Stimulated activated CD8-positive, alpha-beta memory T cell treated with anti-CD3 and anti-CD28 coated beads, Interleukin-4, amount 100 ng/mL, for 4 hours (primary cell): ENCODE measurements at places on chromosomes 2 and 18.

GRCh38 chr2:116586328-116586689, 1228.2 kb upstream of the DDX18 start:
- DNase-seq, result no peak

- DNase-seq, result no peak
Observed at GRCh38 chr2:3125001-3125760, 252.4 kb downstream of the EIPR1 start.

GRCh38 chr2:105607920-105608504, 136.7 kb upstream of the NCK2 start:
- DNase-seq, result no peak

GRCh38 chr2:153575171-153575853, 96.8 kb upstream of the RPRM start:
- DNase-seq, result no peak

- no peak for DNase-seq
Observed at GRCh38 chr2:206993396-206993911, 54.1 kb downstream of the CPO start.

- DNase-seq, result no peak
Observed at GRCh38 chr2:19038071-19039015, 320.1 kb downstream of the OSR1 start.

- DNase-seq, result no peak
Observed at GRCh38 chr2:101830146-101830545, 132.6 kb downstream of the MAP4K4 start.

DNA sequence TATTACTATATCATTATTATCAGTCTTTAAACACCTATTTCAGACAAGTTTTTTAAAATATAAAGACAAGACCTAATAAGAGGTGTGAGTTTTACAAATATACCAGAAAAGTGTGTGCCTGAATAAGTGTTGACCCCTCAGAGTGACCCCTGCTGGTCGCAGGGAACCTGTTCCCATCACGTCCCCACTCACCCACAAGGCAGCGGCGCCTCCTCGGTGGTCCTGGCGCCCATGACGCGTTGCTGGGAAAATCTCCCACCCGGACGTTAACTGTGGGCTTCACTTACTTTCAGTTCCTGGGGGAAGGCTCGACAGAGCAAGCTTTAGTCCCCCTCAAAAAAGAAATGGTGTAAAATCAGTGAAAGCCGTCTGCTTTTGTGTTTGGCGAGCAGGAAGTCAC, 93.5 kb downstream of the TMEM18 start:
- DNase-seq, result no peak

- DNase-seq, result no peak
Observed at GRCh38 chr2:14301331-14301730, 331.2 kb upstream of the LRATD1 start.

DNA sequence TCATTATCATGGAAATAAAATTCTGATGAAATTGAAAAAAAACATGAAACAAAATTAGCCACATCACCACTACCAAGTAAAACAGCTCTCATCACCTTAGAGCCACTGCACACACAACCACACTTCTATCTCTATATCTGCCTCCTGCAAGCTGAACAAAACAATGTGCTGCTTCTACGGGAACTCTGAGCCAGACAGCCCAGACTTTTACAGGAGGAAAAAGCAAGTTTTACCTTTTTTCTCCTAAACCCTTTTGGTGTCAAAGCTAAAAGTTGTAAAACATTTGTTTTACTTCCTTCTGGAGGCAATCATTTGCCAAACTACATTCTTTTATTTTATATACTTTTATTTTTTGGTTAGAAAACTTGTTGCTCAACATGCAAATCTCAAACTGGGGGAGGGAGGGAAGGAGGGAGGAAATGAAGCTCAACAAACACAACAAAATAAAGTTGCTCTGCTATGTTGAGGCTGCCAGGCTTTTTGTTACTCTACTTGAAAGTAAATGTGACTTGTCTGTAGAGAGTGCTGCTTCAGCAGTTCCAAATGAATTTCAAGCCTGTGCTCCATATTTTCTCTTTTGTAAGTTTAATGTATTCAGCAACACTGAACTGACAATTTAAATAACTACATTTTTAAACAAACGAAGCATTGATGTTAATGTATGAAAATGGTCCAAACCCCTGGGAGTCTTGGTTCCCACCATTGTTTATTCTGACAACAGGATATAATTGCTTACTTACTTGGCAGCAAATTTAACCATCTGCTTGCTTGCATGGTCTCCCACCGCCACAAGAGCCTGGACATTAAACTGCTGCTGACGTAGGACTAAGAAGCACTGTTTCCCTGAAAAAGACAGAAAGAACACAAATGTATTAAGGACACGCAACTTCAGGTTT, 24.5 kb downstream of the DARS1 start:
- no peak for DNase-seq

DNA sequence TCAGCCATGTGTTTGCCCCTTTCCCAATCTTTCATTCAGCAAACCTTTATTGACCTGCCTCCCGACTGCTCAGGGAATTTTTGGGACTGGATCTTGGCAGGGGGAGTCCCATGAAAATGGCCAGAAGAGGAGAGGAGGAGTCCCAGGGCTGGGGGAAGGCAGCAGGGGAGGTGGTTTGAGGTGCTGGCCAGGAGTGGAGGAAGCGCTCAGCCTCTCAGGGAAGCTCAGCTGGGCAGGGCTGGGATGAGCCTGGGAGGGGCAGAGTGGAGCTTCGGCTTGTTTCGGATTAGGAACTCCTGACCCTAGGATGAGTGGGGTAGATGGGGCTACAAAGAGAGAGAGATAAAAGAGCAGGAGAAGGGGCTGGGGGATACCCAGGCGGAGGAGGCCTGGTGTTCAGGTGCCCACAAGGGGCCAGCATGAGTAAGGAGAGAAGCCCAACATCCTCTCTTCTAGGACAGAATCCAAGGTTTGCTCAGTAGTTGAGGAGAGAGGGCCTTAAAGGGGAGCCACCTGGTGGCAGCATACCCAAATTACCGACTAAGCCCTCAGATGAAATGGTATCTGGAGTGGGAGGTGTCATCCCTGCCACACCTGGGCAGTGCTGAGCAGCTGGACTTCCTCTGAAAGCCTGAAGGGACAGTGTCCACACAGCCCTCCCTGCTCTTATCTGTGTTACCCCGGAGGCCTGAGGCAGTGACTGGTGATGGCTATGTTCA, 91.1 kb downstream of the INHBB start:
- DNase-seq, result no peak

DNA sequence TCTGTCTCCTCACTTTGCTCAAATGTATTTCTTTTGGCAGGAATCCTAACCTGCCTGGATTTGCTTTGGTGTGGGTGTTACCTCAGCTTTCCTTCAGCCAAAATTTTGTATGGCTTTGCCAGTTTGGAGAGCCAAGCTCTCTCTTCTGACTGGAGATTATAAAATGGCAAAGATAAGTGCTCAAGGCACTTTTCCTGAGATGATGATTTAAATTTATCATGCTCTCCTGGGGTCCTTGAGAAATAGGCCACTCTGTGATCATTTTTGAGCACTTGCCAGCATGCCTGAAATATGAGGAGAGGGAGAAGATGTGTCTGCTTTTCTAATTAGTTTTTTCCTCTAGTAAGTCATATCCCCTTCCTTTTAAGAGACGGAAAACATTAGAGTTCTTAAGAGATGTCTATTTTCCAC, 683.0 kb downstream of the SLC4A3 start:
- DNase-seq, result no peak

GRCh38 chr2:189082376-189082975, 97.1 kb downstream of the COL5A2 start:
- no peak for DNase-seq

- DNase-seq, result no peak
Observed at GRCh38 chr2:170812710-170813600, 3.7 kb upstream of the GAD1 start.

DNA sequence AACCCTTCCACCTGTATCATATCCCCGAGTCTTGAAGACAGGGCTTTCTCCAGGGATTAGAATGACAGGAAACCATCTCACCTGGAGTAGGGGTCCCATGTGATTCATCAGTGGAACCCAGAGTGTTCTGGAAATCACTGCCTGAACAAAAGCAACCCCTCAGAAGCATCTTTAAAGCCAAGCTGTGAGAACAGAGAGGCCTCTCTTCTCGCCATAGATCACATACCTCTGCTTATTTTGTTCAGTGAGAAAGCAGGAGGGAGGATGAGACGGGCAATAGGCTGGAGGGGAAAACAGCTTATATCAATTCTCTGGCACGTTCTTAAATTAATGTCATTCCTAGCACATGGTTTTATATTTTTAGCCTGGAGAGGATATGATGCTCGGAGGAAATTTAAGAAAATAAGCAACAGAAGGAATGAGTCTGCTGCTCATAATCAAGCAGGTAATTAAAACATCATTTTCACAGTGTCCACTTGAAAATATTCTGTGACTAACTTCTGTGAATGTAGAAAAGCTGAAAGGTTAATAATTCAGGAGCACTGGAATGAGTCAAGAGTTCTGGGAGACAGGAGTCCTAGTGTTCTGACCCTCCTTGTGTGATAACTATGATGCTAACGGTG, 213.6 kb upstream of the SP5 start:
- no peak for DNase-seq

- no peak for DNase-seq
Observed at GRCh38 chr2:127034883-127035611, 71.9 kb downstream of the BIN1 start.

GRCh38 chr18:76075777-76076176, 419.3 kb downstream of the ZNF516 start:
- no peak for DNase-seq

GRCh38 chr2:114005110-114005783, 115.4 kb downstream of the ACTR3 start:
- DNase-seq, result no peak
